ENCODE measurements at places on chromosomes 1 and 21. TPM values are rescaled to one million over a fixed set of nuclear protein-coding genes. Genes with fewer than 3 reads are reported as not detected.

- H3K27me3 ChIP-seq = no peaks in the 10 kb centered on the region
- peaks cover 13% of the 10 kb centered on the region for H3K4me1 ChIP-seq
- H3K4me3 ChIP-seq = no peak overlapping the region
- H3K36me3 ChIP-seq = no peaks in the 10 kb centered on the region
These were observed 113.0 kb upstream of the SLC25A33 start for GRCh38 chr1:9426291-9426711.

GRCh38 chr1:35505911-35506798, 51.0 kb downstream of the KIAA0319L start:
- H3K27me3 ChIP-seq = no peaks in the 10 kb centered on the region
- peak; percentile 96 for DNase-seq
- H3K36me3 ChIP-seq = no peaks in the 10 kb centered on the region
- H3K27ac ChIP-seq = peak overlapping the region; percentile 90

- no peak overlapping the region for H3K27ac ChIP-seq
- H3K4me3 ChIP-seq = no peak overlapping the region
- peaks cover 45% of the 10 kb centered on the region for H3K27me3 ChIP-seq
These were observed 15.8 kb downstream of the RCSD1 start for GRCh38 chr1:167645625-167646414.

GRCh38 chr1:63774617-63775417, 1.0 kb downstream of the ROR1 start:
- no peaks in the 10 kb centered on the region for H3K36me3 ChIP-seq
- H3K4me1 ChIP-seq = peaks cover 34% of the 10 kb centered on the region
- peak; percentile 53 for DNase-seq
- no peaks in the 10 kb centered on the region for H3K27me3 ChIP-seq
- H3K4me3 ChIP-seq = peak overlapping the region; percentile 88

DNA sequence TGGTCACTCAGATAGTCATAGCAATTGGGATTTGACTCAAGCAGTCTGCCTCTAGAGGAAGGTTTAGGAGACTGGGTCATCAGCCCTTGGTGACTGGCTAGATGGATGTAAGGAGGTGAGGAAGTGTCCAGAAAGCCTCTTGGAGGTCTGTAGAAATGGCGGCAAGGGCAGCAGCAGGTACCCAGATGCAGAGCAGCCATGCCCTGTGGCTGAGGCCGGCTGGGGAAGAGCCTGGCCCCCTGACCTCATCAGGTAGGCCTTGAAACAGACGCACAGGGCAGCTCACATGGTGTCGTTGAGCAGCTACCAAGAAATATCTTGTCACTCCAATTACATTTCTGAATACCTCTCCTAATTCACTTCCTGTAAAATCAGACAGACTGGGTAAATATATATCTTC, 98.2 kb downstream of the DMRTB1 start:
- H3K4me1 ChIP-seq = no peaks in the 10 kb centered on the region
- H3K4me3 ChIP-seq = no peak overlapping the region
- H3K36me3 ChIP-seq = no peaks in the 10 kb centered on the region
- no peak for DNase-seq
- no peaks in the 10 kb centered on the region for H3K27me3 ChIP-seq

Gene TNNT2
- 1.1 TPM for total RNA-seq
